Stimulated activated memory B cell treated with anti-CD40 and anti-IgM and Interleukin-4, amounts not matched to agents 10 μg/mL and 1 μg/mL and 100 μg/mL, for 72 hours (primary cell): ENCODE measurements at places on chromosomes 3 and 15.

- ATAC-seq = no peak
Observed at GRCh38 chr3:74273091-74273490, 341.4 kb downstream of the CNTN3 start.

DNA sequence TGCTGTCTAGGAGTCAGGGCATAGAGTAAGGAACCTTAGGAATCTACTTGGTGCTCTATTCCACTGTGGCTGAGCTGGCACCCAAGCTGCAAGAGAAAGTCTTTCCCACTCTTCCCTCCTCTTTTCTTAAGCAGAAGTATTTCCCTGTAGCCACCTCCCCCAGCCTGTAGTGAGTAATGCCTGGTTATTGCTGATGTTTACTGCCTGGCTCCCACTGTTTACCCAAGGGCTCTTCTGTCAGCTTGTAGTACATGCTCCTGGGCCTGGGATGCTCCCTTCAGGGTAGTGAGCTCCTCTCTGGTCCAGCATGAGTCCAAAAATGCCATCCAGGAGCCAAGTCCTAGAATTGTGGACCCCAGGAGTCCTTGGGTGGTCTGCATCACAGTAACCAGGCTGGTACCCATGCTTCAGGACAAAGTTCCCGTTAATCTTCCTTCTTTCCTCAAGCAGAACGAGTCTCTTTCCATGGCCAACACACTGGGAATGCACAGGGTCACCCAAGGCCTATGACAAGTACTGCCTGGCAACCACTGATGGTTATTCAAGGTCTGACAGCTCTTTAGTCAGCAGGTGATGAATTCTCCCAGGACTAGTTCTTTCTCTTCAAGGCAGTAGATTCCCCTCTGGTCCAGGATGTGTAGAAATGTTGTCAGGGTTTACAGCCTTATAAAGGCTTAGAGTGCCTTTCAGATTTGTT lies 17.6 kb downstream of the GALK2 start:
- ATAC-seq = no peak

- no peak for ATAC-seq
Observed at GRCh38 chr15:70823196-70823595, 30.8 kb downstream of the LARP6 start.

GRCh38 chr3:20747741-20748140 lies 561.7 kb upstream of the SGO1 start:
- no peak for ATAC-seq

DNA sequence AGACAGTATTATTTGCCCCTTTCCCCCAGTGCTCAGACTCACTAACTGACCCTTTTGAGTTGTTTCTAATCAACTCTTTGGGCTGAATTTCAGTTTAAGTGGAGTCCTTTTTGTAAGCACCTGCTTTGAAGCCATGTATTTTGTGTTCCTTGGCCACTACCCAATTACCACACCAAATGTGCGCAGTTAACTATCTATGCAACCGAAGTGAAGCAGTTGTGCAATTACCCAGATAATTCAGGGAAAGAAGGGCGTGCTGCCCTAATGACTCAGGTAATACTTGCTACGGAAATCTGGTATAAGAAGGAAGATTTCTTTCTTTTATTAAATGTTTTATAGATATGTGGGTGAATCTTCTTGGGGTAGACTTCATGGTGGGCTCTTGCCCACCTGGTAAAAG lies 371.9 kb upstream of the TBL1XR1 start:
- no peak for ATAC-seq

- ATAC-seq = peak; percentile 95
Observed at GRCh38 chr3:72274493-72275330, 489.8 kb upstream of the PROK2 start.
